SK-MEL-5 (cell line): ENCODE measurements at places on chromosomes 6 and 20.

DNA sequence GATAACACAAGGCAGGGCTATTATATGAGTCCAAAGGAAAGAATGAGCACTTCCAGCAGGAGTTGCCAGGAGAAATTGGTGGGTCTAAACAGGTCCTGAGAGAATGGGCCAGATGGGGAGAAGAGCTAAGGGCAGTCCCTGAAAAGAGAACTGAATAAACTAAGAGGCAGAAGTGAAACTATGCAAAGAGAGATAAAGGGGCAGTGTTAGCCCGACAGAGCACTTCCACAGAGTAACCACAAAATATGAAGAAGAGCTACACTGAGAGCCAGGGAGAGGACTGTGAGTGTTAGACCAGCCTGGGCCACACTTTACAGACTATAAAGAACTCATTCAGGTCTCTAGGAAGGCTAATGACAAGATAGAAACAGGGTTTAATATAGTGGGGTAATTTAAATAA, 43.8 kb downstream of the RALGAPA2 start:
- peak; percentile 92 for DNase-seq

- DNase-seq: no peak
These were observed 10.9 kb upstream of the CNKSR3 start for GRCh38 chr6:154521412-154521811.

GRCh38 chr6:98833307-98834059, 891 bp upstream of the POU3F2 start:
- DNase-seq: peak; percentile 10

- no peak for DNase-seq
These were observed 871 bp upstream of the SYNDIG1 start for GRCh38 chr20:24468401-24469115.

GRCh38 chr6:28383235-28384142, 16.1 kb downstream of the ZSCAN12 start:
- DNase-seq: no peak

GRCh38 chr20:61524951-61525666, 273.0 kb downstream of the CDH4 start:
- DNase-seq: no peak

DNA sequence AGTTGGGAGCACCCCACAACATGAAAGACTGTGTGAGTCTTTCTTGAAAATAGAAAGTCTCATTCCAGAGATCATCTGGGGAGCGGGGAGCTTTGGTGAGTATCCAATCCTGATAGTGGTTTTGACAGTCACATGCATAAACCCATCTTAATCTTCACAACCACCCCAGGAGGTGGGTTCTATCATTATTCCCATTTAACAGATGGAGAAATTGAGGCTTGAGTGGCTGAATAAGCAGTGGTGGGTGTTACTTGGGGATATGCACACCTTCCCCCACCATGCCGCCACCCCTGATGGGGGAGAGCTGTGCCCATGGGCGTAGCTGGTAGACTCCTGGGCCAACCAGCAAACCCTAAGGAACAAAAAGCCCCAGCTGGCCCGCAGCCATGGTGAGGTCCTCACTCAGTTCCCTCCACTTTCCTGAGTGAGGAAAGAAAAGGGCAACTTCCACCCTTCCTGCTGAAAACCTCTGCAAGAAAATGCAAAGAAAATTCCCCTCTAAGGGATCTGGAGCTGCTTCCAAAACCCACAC, 99.8 kb downstream of the SNX5 start:
- no peak for DNase-seq
